AG20443 (cell line): ENCODE measurements at places on chromosomes 7 and 10.
A peak's percentile ranks its signal among the peaks of the same experiment; 100 is the strongest.

DNA sequence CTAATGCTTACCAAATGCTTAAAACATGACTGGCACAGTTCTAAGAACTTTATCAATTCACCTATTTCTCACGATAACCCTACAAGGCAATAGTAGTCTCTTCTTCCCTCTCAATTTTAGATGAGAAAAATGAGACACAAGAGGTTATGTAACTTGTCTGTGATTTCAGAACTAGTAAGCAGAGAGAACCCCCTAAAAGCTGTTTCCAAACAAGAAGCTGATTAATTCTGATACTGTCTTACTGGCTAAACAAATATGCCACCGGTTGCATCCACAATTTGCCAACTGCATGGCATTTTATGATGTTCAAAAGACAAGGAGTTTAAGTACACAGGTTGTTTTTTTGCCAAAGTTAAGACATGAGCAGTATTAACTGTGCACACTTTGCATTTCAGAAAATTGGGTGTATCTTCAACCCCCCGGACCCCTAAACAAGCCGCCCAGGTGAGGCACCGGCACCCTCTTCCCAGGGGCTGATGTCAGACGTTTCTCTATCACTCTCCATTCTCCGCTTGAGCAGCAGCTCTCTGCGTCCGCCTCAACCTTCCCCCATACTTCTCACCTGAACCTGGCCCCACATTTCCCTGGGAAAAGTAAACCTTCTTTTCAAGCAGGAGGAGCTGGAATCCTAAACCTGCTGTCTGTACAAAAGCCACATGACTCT, 21.7 kb downstream of the RSU1 start:
- DNase-seq: no peak

DNA sequence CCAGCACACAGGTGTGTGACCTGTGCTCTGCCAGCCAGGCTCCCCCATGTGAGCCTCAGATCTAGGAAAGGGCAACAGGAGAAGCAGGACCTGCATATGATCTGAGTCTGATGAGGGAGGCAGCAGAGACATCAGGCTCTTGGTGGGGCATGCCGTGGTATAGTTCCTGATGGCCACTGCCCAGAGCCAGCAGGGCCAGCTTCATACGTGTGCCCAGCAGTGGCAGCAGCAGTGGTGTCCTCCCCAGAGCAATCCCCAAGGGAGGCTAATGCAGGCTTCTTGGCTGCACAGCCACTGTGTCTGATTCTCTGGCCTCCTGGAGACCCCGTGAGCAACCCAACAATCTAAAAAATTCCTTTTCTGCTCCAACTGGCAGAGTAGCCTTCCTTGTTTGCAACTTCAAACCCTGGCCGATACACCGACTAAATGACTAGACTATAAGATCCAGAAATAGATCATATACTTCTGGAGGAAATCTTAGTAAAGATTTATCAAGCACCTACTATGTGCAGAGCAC, 230.6 kb upstream of the ZMIZ1 start:
- DNase-seq: no peak

- DNase-seq: peak; percentile 28
Observed at GRCh38 chr7:92834507-92835260, 1.7 kb downstream of the CDK6 start.

DNA sequence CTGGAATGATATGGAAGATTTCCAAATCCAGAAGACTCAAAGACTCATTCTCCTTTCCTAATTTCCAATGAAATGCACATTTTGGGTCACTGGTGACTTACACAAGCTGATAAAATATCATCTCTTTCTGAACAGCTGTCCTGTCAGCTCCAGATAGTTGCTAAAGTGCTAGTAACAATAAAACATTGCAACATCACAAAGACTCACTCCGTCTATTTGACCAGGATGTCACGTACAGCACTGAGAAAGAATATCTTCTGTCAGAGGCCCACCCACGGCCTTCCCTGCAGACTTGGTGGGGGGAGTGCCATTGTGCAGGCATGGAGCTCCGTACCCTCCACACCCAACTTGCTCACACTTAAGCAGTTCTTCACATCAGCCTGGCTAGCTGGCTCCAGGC, 78.9 kb upstream of the EGR2 start:
- DNase-seq: peak; percentile 46

DNA sequence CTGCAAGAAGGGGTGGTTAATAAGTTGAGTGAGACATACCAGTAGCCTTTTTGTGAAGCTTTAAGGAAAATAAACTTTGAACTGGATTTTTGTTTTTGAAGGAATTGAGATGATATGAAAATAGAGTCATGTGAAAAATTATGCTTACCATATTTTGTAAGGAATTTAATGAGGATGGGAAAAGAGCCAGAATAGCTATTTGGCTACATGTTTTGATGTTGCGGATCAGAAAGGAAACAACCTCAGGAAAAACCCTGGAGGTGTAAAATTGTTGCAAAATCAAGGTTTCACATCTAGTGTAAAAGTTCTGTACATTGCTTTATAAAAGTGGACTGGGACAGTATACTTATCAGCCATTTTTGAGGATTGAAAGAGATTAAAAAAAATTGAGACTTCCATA, 15.0 kb downstream of the TBC1D12 start:
- no peak for DNase-seq

DNA sequence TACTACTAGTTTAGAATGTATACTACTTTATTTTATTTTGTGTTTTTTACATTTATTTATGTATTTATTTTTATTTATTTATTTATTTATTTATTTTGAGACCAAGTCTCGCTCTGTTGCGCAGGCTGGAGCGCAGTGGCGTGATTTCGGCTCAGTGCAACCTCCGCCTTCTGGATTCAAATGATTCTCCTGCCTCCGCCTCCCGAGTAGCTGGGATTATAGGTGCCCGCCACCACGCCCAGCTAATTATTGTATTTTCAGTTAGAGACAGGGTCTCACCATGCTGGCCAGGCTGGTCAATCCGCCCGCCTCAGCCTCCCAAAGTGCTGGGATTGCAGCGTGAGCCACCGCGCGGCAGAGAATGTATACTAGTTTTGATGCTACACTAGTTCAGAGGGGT, 2.0 kb upstream of the PARD3 start:
- DNase-seq: no peak

- DNase-seq: no peak
Observed at GRCh38 chr7:50554431-50555322, 10.5 kb downstream of the DDC start.

- DNase-seq: no peak
Observed at GRCh38 chr10:110307805-110308204, 3.1 kb upstream of the SMNDC1 start.

GRCh38 chr7:67423065-67423464, 426.4 kb downstream of the TYW1 start:
- no peak for DNase-seq

DNA sequence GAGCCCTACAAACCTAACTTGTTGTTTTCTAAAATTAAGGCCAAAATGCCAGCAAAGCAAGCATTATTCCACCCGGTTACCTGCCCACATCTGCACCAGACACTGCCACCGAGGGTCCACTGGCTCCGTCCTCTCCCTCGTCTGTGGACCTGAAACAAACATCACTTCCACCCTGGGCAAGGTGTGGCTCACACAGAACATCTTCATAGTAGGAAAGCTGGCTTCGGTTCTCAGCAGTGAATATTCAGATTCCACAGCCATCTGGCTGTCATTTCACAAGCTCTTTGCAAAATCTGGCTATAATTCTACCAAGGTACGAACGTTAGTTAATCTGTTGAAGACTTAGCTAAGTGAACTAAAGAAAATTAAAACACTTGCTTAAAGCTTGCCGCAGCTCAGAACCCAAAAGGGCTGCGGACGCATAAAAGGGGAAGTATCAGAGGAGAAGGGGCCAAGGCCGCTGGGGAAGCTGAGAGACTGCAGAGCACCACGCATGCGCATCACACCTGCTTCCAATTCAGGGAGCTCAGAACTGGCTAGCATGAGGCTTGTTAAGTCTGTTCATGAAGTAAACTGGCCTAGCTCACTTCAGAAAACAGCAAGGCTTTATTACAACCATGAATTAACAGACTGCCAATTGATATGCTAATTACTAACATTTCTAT, 46.1 kb downstream of the PTPRN2 start:
- DNase-seq: no peak

- DNase-seq: no peak
Observed at GRCh38 chr10:84158550-84158949, 15.1 kb upstream of the GPR15LG start.

GRCh38 chr10:86411281-86411841, 44.8 kb upstream of the GRID1 start:
- peak; percentile 79 for DNase-seq

DNA sequence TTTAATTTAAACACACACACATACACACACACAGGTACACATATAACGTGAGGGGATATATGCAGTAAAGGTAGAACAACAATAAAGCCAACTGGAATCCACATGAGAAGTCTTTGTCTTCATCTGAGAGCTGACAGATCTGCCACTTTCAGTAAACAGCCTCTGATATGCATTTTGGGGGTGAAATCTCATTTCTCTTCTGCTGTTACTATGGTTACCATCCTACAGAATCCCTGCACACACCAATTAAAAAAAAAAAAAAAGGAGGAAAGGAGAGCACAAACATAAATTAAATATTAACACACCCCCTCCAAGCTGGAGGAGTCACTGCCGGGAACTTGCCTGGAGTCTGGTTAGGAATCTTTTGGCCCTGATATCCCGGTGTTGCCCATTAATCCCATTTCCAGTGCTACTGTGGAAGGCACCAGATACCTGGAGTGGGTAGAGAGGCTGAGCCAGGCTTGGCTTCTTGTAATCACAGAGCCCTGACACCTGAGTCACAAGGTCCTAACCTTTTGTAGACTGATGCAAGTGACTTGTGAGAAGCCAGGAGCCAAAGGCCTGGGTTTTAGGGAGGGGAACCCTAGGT, 169.1 kb downstream of the LHFPL3 start:
- DNase-seq: no peak

DNA sequence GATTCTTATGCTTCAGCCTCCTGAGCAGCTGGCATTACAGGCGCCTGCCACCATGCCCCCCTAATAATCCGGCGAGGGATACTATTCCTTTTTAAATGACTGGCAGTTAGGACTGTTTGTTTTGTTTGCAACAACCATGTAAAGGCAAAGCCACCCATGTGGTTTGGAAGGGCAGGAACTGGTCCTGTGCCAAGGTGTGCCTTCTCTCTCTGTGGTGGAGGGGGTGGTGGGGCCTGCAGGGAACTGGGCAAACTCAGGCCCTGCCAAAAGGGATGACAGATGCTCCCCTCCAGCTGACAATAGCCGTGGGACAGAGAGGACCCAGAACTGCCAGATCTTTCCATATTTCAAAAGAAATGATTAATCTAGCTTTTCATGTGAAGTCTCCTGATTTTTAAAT, 23.5 kb upstream of the WAPL start:
- no peak for DNase-seq

DNA sequence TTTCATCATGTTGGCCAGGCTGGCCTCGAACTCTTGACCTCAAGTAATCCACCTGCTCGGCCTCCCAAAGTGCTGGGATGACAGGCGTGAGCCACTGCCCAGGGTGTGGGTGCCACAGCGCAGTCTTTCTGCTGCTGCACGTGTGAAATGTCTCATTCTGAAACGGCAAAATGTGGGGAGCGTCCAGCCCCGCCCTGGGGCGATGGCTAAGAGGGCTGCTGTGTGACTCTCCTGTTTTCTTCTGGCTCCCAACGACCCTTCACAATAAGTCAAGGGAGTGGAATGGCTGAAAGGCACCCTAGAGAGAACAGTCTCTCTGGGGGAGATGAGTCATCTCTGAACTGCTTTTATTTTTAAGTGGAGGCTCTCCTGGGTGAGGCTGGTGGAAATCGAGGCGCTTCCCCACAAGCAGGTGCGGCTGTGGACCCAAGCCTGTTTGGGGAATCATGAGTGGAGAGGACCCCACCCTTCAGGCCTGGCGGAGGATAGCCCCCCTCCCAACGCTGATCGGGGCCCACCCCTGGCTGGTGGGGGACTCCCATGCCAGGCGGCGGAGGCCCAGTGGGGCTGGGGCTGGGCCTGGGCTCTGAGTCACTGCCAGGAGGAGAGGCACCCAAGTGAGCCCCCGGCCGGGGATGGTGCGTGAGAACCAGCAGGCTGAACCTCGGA, 18.0 kb downstream of the ADAP1 start:
- no peak for DNase-seq

GRCh38 chr7:129951226-129952085, 1.3 kb downstream of the UBE2H start:
- DNase-seq: peak; percentile 14

- DNase-seq: no peak
Observed at GRCh38 chr10:96047004-96047649, 3.7 kb downstream of the CCNJ start.

GRCh38 chr7:47249361-47249760, 332.6 kb downstream of the TNS3 start:
- no peak for DNase-seq

GRCh38 chr7:81234896-81235295, 316.0 kb upstream of the SEMA3C start:
- no peak for DNase-seq
